ENCODE measurements at places on chromosomes 7 and 10. TPM values are rescaled to one million over a fixed set of nuclear protein-coding genes. Genes with fewer than 3 reads are reported as not detected.

Gene DEPP1
- 0.90 TPM for polyA plus RNA-seq

Gene CFAP69
- polyA plus RNA-seq: 0.67 TPM

Gene TEX36
- not detected for polyA plus RNA-seq

Gene GJD4
- not detected for polyA plus RNA-seq

Gene LRRD1
- polyA plus RNA-seq: 0.04 TPM

Gene ANKRD22
- polyA plus RNA-seq: 5.2 TPM

Gene WDFY4
- 0.04 TPM for polyA plus RNA-seq

Gene GNAT3
- polyA plus RNA-seq: not detected

Gene UCN3
- not detected for polyA plus RNA-seq

Gene CADPS2
- 0.37 TPM for polyA plus RNA-seq

Gene CDK1
- 5.2 TPM for polyA plus RNA-seq

Gene NEUROD6
- not detected for polyA plus RNA-seq

Gene DNAJC2
- polyA plus RNA-seq: 17.6 TPM

Gene UNC5B
- polyA plus RNA-seq: 1.1 TPM

Gene GNG11
- polyA plus RNA-seq: 0.23 TPM

Gene ACBD5
- 8.0 TPM for polyA plus RNA-seq

Gene GPR15LG
- 10.4 TPM for polyA plus RNA-seq

Gene MMRN2
- polyA plus RNA-seq: 11.7 TPM

Gene CEP55
- polyA plus RNA-seq: 17.7 TPM

Gene PTF1A
- polyA plus RNA-seq: not detected

Gene MCU
- polyA plus RNA-seq: 104 TPM

Gene COL1A2
- polyA plus RNA-seq: 0.16 TPM

Gene R3HCC1L
- 11.7 TPM for polyA plus RNA-seq

Gene UPK3B
- 7.5 TPM for polyA plus RNA-seq

Gene RPEL1
- 0.04 TPM for polyA plus RNA-seq

Gene ZNF467
- polyA plus RNA-seq: 0.93 TPM

Gene VAX1
- not detected for polyA plus RNA-seq

Gene SKIDA1
- 0.13 TPM for polyA plus RNA-seq

Gene CXCL12
- polyA plus RNA-seq: not detected

Gene FAM131B
- 0.12 TPM for polyA plus RNA-seq

Gene FKBP6
- polyA plus RNA-seq: not detected

Gene HOXA2
- polyA plus RNA-seq: 0.22 TPM

Gene SRI
- polyA plus RNA-seq: 123 TPM

Gene NPC1L1
- polyA plus RNA-seq: 0.03 TPM

Gene VGF
- 0.04 TPM for polyA plus RNA-seq

Gene USP54
- polyA plus RNA-seq: 7.7 TPM

Gene PLAC9
- polyA plus RNA-seq: not detected

Gene CALML3
- 20.2 TPM for polyA plus RNA-seq

Gene ADAM22
- polyA plus RNA-seq: 0.11 TPM

Gene SLC16A12
- 0.10 TPM for polyA plus RNA-seq
